ENCODE measurements at places on chromosomes 11 and 22.
A peak's percentile ranks its signal among the peaks of the same experiment; 100 is the strongest.

- DNase-seq, result no peak
Measured at GRCh38 chr11:22668005-22668796, 1.8 kb downstream of the GAS2 start.

GRCh38 chr11:121225382-121225781 lies 67.2 kb upstream of the SC5D start:
- DNase-seq, result no peak

- DNase-seq, result peak; percentile 72
Measured at GRCh38 chr22:39446239-39446721, 10.5 kb upstream of the MGAT3 start.

- no peak for DNase-seq
Measured at GRCh38 chr11:5809122-5809519, 397 bp downstream of the OR52N2 start.

DNA sequence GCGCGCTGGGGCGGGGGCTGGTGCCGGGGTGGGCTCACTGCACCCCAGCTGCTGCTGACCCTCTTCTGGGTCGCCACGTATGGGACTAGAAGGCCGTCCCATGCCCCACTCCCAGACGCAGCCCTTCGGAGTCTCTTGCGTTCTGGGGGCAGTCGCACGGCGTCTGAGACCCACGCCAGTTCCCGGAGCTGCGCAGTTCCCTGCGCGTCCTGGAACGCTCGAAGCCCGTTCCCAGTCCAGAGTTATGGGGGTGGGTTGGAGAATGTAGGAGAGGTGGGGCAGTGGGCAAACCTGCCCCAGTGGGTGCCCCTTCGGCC lies 375 bp downstream of the LAYN start:
- DNase-seq, result no peak

- no peak for DNase-seq
Measured at GRCh38 chr11:35077709-35078469, 61.1 kb upstream of the CD44 start.

DNA sequence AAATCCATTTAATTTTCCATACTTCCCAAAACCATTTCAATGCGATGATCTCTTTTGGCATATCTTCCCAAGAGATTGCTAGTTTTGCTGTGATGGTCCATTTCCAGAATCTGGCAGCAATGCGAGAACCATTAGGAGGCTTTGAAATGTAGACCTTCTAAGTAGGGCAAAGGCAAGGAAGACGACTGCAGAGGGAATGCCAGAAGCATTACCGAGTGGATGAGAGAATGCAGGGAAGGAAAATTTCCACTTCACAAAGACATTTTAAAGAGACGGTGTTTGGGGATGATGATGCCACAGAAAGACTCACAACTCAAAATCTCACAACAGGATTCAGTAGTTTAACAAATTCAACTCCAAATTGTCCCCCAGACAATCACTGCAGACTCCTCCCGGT lies 471 bp upstream of the CEP126 start:
- no peak for DNase-seq

GRCh38 chr11:95739108-95739938 lies 50.3 kb downstream of the FAM76B start:
- DNase-seq, result no peak

GRCh38 chr22:38432264-38432663 lies 22.7 kb downstream of the KCNJ4 start:
- no peak for DNase-seq

GRCh38 chr11:27293515-27294417 lies 69.2 kb downstream of the CCDC34 start:
- DNase-seq, result no peak

DNA sequence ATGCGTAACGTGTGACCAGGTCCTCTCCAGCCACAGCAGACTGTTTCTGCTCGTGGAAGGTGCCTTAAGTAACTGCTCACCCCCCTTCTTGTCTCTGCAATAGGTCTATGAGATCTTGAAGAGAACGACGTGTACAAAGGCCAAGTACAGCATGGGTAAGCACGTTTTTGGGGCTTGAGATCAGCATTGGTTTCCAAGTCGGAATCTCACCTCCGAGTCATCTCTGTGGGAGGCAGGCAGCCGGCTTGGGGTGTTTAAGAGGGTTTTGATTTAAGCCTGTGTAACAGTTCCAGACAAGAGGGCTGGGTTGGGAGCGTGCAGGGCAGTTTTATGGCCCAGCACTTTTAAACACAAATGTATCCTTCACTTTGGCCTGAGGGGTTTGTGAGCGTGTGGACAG lies 30.1 kb downstream of the ANO1 start:
- DNase-seq, result no peak

DNA sequence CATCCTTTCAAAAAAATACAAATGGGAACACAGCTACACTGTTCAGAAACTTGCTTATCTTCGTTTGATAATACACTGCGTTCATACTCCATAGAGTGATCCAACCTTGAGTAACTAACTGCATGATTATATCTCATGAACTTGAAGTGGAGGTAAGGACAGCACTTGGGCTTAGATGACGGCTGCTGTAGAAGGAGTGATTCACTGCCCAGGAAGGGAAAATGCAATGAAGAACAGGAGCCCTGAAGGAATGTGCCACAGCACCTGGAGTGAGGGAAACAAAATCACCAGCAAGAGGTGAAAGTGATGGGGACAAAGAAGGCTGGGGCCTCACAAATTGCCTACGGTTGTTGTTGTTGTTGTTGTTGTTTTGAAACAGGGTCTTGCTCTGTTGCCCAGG lies 44.1 kb upstream of the SC5D start:
- DNase-seq, result no peak

DNA sequence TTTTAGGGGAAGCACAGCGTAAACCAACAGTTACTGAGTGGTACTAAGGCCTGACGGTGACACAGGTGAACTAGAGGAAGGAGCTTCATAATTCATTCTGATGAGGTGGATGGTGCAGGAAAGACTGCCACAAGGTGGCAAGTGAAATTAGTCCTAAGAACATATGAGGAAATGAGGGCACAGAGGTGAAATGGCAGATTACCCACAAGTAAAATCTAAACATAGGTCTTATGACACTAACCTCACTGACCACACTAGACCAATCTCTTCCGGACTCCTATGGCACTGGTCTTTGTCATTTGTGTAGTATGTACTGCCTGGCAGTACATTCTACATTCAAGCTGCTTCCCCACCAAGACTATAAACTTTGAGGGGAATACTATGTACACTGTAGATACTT lies 20.2 kb downstream of the GAB2 start:
- no peak for DNase-seq

DNA sequence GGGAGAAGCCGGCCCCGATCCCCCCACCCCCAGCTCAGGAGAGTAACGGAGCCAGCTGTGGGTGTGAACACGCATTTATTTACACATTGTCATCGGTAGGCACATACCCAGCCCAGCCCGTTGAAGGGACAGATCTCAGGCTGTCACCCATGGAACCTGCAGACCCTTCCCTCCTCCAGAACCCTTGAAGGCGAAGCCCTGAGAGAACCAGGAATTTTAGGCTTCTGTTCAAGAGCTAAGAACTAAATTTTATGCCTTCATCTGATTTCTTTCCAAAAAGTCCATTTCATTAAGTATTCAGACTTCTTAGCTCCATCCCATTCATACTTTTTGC lies 379 bp upstream of the BRMS1 start:
- DNase-seq, result no peak

DNA sequence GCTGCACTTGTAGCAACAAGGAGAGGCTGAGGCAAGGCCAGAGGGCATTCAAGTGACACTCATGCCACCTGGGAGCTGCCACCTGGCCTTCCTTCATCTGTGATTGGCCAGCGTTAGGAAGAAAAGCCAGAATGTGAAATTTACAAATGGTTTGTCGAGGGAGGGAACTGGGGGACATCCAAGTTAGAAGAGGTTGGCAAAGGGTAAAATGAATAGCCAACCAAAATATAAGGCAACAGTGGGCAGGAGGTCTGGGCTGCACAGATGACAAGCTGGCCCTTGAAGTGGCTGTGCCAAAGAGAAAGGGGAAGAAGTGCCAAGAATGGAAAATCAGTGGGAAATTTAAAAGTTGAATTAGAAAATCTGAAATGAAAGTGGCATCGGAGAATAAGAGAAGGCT lies 221.4 kb downstream of the C11orf91 start:
- DNase-seq, result no peak

DNA sequence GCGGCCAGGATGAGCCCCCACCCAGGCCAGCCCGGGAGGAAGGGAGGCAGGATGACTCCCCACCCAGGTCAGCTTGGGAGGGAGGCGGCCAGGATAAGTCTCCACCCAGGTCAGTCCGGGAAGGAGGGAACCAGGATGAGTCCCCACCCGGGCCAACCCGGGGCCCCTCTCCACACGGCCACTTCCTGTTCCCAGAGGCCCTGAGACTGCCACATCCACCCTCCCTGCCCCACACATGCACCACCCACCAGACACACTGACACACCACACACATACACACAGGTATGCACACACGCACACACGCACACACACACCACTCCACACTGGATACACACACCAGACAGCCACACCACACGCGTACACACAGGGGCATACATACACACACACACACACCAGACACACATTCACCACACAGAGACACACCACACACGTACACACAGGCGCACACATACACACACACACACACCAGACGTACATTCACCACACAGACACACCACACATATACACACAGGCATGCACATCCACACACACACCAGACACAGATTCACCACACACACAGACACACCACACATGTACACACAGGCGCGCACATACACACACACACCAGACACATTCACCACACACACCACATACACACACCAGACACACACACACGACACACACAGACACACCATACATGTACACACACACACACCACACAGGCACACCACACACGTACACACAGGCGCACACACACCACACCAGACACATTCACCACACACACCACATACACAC lies 84.9 kb upstream of the PRR5 start:
- no peak for DNase-seq

DNA sequence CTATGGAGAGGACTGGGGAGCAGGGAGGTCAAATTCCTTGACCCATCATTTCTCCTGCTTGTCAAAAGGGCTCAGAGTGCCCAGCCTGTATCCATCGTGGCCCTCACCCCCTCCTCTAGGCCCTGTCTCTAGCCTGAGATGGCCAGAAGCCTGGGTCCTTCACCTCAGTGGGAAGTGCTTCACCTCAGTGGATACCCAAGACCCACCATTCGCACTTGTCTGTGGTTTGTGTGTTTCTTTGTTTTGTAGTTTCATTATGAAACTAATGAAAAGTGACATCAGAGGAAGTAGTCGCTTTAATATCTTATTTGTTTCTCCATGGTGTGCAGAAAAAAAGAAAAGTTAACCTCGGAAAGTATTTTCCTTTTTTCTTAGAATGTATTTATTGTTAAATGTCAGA lies 194.0 kb upstream of the CADM1 start:
- no peak for DNase-seq

DNA sequence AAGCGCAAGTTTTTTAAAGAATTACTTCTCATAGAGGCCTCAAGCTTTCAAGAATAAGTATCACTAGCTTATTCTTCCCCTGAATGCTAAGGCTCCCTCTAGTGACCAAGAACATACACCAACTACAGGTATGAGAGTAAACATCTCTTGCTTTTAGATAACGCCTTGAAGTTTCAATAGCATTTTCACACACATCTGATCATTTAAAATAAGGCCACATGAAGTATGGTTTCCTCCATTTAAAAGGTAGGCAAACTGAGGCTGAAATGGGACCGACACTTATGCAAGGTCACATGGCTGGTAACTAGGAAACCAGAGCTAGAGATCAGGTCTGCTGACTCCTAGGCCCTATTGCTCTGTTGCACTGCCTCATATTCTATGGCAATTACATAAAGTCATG lies 66.5 kb downstream of the CCDC34 start:
- DNase-seq, result no peak

DNA sequence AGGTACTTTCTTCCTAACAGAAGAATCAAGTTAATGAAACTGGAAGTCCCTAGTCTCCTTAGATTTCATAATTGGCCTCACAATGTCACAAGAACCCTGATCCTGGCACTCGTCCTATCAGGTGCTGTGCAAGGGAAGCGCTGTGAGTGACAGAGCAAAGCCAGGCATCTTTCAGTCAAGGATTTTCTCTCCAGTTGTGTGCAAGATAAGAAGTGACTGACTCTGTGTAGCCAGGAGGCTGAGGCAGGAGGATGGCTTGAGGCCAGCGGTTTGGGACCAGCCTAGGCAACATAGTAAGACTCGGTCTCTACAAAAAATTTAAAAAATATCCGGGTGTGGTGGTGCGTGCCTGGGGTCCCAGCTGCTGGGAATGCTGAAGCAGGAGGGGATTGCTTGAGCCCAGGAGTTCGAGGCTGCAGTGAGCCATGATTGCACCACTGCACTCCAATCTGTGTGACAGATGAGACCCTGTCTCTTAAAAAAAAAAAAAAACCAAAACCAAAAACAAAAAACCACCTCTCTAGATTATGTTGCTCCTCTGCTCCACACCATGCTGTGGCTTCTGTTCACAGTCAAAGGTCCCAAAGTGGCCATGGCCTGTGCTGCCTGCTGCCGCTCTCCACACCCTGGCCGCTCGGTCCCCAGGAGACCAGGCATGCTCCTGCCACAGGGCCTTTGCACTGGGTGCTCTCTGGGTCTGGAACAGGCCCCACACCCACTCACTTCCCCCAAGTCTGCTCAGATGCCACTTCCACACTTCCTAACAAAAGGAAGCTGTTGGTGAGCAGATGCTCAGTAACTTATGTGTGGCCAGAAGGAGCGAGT lies 54.2 kb upstream of the CLDN5 start:
- DNase-seq, result no peak

DNA sequence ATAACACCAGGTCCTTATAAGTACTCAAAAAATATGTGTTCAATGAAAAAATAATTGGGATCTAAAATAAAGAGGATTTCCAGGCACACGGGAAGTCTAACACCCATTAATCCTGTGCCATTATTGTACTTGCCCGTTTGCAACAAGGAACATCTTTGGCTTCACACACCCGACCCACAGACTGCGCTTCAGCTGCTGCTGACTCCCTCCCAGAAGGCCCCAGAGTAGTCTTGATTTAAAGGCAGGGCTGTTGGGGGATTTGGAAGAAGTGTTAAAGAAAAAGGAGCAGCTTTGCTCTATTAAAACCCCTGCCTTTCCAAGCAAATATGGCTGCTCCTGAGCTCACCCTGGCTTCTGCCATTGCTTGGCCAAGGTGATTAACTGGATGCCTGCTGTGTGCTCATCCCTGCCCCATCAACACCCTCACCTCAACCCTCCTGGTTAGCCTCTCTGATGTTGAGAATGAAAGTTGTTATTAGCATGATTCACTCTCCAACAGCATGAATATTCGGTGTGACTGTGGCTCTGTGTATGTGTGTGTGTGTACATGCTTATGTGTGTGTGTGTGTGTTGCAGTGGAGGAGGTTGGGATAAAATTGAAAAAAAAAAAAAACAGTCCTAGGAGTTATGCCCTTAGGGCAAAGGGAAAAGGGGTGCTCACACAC lies 76.1 kb downstream of the KIRREL3 start:
- DNase-seq, result no peak

Measured in GM12892 (cell line).